ENCODE measurements at places on chromosomes 11 and 22.

GRCh38 chr11:45930951-45931570, 8.6 kb downstream of the LARGE2 start:
- DNase-seq, result no peak

- DNase-seq, result peak; percentile 51
Measured at GRCh38 chr11:129314371-129314770, 61.3 kb upstream of the BARX2 start.

DNA sequence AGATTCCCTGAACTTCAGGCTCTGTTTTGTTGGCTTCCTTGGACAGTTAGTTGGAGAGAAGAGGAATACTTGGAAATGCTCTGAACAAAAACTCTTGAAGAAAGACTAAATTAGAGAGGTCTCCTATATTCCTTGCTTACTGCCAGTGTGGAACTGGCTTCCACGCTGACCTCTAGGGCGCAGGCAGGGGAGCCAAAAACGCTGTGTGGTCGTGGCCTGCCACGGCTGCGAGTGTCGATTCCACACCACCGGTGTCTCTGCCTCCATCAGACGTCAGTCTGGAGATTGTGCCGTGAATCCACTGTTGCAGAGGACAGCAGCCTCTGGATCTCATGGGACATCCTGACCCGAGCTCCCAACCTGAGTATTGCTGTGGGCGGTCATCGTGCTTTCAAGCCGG, 37.5 kb upstream of the RAB1B start:
- no peak for DNase-seq

DNA sequence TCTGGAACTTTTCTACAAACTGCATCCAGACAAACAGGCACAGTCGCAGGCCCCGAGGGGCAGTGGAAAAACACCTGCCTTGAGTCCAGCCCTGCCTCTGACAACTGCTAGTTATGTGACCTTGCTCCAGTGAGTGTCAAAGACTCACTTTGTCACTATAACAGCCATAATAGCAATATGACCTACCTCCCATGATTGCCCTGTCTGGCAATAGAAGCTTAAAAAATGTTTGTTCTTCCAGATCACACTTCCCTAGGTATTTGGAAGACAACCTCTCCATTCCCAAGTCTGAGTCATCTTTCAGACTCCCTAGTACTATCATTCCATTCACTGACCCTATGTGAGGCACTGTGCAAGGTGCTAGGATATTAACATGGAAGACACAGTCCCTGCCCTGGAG, 74.5 kb downstream of the RPL27A start:
- DNase-seq, result no peak

DNA sequence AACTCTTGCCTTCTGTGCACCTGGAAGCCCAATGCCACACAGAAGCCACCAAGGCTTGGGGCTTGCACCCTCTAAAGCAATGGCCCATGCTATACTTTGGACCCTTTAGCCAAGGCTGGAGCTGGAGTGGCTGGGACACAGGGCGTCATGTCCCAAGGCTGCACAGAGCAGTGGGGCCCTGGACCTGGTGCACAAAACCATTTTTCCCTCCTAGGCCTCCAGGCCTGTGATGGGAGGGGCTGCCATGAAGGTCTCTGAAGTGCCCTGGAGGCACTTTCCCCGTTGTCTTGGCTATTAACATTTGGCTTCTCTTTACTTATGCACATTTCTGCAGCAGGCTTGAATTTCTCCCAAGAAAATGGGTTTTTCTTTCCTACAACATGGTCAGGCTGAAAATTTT, 20.6 kb upstream of the TMEM45B start:
- DNase-seq, result no peak

GRCh38 chr11:127616158-127616557, 615.6 kb upstream of the KIRREL3 start:
- DNase-seq, result no peak

DNA sequence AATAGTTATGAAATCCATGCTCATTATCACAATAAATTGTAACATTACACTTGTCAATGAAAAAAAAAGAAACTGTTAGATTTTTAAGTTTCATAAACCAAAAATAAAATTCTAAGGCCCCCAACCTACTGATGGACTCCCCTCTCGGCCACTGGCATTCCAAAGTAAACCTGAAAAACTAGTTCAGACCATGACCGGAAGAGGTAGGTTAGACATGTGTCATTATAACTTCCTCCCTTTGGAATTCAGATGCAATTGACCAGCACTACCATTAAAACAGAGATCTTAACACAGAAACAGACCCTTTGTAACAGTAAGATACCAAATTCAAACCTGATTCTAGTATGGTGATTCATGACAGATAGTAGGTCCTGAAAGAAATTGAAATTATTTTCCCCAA, 12.9 kb downstream of the OR10A6 start:
- DNase-seq, result no peak

DNA sequence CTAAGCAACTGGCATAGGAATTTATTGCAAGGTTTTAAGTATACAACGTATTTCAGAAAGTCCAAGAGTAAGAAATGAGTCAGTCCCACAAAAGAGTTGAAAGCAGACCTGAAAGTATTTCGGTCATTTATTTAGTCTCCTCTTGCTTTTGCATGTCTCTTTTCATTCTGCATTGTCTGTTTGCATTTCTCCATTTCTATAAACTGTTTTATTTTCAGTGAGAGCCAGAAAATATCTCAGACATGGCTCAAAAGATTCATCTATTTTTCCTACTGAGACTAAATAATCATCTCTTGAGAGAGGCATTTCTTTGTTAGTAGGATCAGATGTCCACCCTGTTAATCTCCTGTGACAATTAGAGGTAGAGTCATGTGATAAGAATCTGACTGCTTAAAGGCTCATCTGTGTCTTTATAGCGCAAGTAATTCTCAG, 219.1 kb upstream of the CCDC179 start:
- no peak for DNase-seq

DNA sequence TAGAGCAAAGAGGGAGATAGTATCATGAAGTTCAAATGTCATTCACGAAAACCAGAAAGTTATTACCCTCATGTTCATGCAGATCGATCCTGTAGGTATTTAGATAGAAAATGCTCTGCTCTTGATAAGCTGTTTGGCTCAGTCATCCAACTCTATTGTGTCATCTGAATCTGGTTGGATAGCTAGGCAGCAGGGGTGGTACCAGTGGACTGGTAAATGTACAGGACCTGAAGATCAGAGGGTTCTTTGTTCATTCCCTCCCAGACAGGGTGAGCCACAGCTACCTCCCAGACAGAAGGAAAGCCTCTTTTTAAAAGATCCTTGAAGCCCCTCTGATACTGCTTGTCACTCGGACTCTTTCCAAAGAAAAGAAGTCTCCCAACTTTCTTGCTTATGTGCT, 29.8 kb upstream of the DRD2 start:
- DNase-seq, result no peak

- no peak for DNase-seq
Measured at GRCh38 chr22:50676661-50677492, 4.3 kb downstream of the SHANK3 start.

DNA sequence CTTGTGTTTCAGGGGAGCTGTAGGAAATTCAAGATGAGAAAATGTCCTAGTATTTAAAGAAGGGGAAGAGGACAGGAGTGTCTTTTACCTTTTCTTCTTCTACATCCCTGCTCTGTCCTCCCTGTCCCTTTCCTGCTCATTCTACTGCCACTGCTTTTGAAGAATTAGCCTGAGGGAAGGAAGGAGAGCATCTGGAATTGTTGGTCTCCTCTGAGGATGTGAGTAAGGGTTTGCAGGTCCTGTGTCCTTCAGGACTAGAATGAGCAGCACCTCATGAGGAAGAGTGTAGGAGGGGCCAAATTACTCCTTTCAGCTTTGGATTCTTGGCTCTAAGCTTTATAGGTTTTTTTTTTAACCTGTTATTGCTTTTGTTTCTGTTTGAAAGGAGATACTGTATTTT, 24.2 kb downstream of the SNU13 start:
- no peak for DNase-seq

GRCh38 chr11:16896729-16897469, 117.3 kb downstream of the PLEKHA7 start:
- DNase-seq, result no peak
